ENCODE measurements at places on chromosomes 16 and 17. TPM values are rescaled to one million over a fixed set of nuclear protein-coding genes. Genes with fewer than 3 reads are reported as not detected.

The GPR139 gene
- total RNA-seq, result not detected

The AOC3 gene
- 154 TPM for total RNA-seq

GRCh38 chr16:2964475-2965336, 631 bp downstream of the KREMEN2 start:
- no peak for DNase-seq
- no peaks in the 10 kb centered on the region for H3K36me3 ChIP-seq
- peaks cover 31% of the 10 kb centered on the region for H3K27me3 ChIP-seq
- H3K4me3 ChIP-seq, result no peak overlapping the region
- no peak overlapping the region for H3K27ac ChIP-seq

GRCh38 chr17:36461330-36462110, 25.0 kb upstream of the ZNHIT3 start:
- DNase-seq, result no peak
- H3K27me3 ChIP-seq, result peaks cover 17% of the 10 kb centered on the region
- H3K4me3 ChIP-seq, result no peak overlapping the region
- H3K36me3 ChIP-seq, result no peaks in the 10 kb centered on the region
- no peak overlapping the region for H3K27ac ChIP-seq

The ARHGAP44 gene
- total RNA-seq, result 37.5 TPM

The SPATA20 gene
- total RNA-seq, result 32.3 TPM

- H3K4me1 ChIP-seq, result peaks cover 17% of the 10 kb centered on the region
- H3K36me3 ChIP-seq, result peaks cover 35% of the 10 kb centered on the region
- DNase-seq, result no peak
- H3K4me3 ChIP-seq, result peak overlapping the region; percentile 61
- H3K27me3 ChIP-seq, result no peaks in the 10 kb centered on the region
Observed at GRCh38 chr17:4940555-4941318, 669 bp downstream of the RNF167 start.

DNA sequence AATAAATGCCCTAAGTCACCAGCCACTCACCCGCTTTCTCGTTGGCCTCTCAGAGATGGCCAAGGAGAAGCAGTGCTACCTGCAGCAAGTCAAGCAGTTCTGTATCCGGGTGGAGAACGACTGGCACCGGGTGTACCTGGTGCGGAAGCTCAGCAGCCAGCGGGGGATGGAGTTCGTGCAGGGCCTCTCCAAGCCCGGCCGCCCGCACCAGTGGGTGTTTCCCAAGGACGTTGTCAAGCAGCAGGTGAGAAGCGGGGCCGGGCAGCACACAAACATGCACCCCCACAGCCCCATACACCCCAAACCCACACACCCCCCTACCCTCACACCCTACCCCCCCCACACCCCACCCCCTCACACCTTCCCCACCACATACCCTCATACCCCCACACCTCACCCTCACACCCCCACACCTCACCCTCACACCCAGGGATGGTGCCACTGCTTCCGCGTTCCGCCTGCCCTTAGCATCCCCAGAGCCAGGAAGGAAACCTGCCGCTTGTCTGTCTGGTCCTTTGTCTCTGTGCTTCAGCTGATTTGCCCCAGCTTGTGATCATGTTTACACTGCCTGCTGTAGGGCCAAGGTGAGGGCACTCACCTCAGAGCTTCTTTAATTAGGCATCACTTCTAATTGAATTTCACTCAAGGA, 41.9 kb upstream of the ENDOV start:
- no peak for DNase-seq
- no peak overlapping the region for H3K4me3 ChIP-seq
- H3K27me3 ChIP-seq, result no peaks in the 10 kb centered on the region

DNA sequence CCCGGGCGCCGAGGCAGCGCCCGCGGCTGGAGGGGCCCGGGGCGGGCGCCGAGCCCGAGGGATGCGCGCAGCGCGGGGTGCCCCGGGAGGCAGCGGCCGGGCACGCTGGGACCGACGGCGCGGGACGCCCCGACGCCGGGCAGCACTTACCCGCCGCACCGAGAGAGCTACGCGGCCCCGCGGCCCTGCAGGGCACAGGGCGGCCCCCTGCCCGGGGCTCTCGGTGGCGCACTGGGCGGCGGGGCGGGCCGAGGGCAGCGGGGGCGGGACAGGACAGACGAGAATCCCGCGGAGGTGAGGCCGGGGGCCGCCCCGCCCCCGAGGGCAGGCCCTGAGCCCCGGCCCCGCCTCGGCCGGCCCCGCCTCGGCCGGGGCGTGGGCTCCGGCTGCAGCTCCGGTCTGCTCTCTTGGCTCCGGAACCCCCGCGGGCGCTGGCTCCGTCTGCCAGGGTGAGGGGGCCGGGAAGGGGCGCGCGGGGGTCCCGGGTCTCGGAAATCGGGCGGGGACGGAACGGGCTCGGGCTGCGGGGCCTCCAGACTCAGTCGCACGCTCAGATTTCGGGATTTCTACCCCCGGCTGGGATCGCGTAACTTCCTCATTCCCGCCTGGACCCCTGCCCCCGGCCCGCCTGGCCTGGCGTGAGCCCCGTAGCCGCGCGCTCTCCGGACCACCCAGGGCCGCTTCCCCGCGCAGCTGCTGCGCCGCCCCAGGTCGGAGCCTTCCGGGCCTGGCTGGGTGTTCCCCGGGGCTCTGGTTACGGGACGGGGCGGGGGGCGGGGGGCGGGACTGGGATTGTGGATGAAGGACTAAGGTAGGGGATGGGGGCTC, at the start of gene PLD2:
PLD2 (plus strand) TSS at position 376 of the 828 bp plus-strand sequence. CDS start 621 bp downstream, outside the sequence.
- peaks cover 2% of the 10 kb centered on the region for H3K36me3 ChIP-seq
- DNase-seq, result peak; percentile 92
- H3K4me3 ChIP-seq, result peak within 1 kb of the TSS; percentile 75
- no peaks in the 10 kb centered on the region for H3K27me3 ChIP-seq

DNA sequence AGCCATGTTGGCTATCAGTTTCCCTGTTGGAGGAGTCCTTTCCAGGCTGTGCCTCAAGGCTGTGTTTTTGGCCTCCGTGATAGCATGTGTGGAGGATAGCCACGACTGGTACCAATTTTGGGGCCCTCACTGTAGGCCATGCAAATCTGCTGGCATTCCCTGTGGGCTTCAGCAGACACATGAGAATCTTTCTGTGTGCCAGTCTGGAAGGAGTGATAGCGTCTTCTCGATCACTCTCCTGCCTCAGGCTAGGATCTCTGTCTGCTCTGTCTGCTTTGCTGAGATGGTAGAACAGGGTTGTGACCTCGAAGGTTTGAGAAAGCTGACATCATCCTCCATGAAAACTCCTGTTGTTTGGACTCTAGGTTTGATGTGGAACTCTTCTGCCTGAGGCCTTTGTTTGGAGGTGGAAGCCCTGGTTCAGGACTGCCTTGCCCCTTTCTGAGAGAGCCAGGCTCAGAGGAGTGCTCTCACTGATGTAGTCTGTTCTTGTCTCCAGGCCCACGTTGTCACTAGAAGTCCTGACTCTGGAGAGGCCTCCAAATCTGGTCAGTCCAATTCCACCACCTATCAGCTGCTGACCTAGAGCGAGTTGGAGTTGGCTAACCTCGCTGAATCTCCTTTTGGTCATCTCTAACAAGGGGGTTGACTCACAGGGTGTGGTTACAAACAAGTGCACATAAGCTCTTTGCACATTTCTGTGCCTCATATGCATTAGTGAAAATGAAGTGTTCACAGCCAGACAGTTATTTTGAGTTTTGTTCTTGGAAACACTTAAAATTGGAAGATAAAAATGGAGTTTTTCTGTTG, 12.1 kb upstream of the EDC4 start:
- no peaks in the 10 kb centered on the region for H3K27me3 ChIP-seq
- H3K4me1 ChIP-seq, result peaks cover 45% of the 10 kb centered on the region
- DNase-seq, result no peak
- H3K36me3 ChIP-seq, result peaks cover 5% of the 10 kb centered on the region

DNA sequence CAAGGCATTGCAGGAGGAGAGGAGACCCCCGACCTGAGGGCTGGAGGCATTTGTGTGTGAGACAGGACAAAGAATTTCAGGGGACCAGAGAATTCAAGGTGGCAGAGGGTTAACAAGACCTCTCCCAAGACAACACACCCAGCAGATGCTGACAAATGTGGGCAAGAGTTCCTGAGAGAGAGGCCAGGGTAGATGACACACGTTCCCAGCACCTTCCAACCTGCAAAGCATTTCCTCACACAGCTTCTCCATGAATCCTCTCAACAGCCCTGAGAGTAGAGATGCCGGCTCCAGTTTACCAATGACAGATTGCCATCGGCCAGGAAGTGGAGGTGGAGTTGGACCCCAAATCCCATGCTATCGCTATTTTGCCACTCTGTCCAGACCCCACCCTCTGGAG, 25.0 kb downstream of the WNT3 start:
- no peaks in the 10 kb centered on the region for H3K4me1 ChIP-seq
- no peaks in the 10 kb centered on the region for H3K36me3 ChIP-seq
- DNase-seq, result no peak

DNA sequence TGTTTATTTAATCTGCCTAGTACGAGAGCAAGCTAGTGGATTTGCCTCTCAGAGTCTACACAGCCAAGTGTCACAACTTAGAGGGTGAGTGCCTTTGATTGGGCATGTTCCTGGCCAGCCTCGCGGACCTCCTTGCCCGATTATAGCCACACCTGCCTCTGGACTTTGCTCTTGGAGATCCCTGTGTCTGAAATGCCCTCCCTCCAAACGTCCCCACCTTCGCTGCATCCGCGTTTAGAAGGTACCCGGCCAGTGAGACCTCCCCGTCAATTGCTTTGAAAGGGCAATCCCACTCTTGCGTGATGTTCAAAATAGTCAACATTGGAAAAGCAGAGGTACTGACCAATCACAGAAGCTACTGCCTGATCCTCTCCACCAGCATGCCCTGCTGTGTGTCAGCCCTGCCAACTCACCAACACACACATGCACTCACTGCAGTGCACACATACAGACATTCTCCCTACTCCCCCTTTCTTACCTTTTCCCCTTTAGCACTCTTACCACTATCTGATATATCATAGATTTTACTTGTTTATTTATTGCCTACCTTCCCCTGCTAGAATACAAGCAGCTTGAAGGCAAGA, 6.5 kb upstream of the SDK2 start:
- H3K36me3 ChIP-seq, result no peaks in the 10 kb centered on the region
- peaks cover 14% of the 10 kb centered on the region for H3K27me3 ChIP-seq
- H3K4me1 ChIP-seq, result peaks cover 8% of the 10 kb centered on the region
- no peak for DNase-seq

DNA sequence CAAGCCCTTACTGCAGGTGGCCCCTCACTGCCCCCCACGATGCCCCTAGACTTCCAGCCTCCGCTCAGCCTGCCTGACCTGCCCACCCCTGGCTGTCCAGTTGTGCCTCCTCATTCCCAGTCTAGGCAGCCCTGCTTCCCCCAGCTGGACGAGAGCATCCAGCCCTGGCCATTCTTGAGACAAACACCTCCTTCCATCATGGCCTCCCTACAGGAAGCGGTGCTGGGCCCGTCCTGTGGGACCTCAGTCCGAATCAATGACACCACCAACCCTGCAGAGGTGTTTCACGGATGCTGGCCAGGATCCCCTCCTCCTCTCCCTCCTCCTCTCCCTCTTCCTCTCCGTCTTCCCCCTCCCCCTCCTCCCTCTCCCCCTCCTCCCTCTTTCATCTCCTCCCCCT, 28.3 kb downstream of the CCDC40 start:
- H3K4me3 ChIP-seq, result no peak overlapping the region
- no peaks in the 10 kb centered on the region for H3K27me3 ChIP-seq
- DNase-seq, result no peak
- peaks cover 9% of the 10 kb centered on the region for H3K4me1 ChIP-seq

DNA sequence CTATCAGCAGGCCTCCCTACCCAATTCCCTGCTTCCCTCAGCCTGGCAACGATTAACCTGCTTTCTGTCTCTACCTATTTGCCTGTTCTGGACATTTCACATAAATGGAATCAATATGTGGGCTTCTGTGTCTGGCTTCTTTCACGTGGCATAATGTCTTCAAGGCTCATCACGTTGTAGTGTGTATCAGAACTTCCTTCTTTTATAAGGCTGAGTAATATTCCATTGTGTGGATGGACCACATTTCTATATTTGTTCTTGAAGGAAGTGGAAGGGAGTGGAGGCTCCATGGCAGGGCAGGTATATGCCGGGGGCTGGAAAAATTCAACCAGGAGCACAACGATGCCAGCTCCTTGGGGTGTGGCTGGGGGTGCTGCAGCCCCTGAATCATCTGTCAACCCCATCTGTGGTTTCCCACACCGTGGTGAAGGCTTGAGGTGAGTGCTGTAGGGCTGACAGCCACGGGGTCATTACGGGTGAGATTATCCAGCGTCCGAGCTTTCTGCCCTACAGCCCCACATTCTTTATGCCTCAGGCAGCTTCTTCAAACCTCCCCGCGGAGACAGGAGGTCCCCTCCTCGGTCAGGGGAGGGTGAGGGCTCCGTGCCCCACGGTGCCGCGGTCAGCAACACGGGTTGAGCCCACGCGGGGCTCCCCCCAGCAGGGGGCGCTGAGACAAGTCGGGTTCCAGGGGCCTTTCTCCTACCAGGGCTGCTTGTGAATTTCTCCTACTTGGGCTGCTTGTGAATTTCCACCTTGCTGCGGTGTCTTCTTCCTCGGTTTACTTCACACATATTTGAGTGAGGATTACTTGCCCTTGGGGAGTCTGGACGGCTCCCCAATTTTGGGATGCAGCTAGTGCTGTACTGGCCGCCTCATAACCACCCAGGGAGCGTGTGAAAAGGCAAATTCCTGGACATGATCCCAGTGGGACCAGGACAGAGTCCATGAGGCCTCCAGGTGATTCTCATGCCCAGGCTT, 18.3 kb upstream of the WFIKKN2 start:
- no peaks in the 10 kb centered on the region for H3K4me1 ChIP-seq
- H3K4me3 ChIP-seq, result no peak overlapping the region
- no peaks in the 10 kb centered on the region for H3K36me3 ChIP-seq

The AHSP gene
- not detected for total RNA-seq

GRCh38 chr16:14569213-14569612, 60.8 kb downstream of the PARN start:
- no peak for DNase-seq
- no peaks in the 10 kb centered on the region for H3K4me1 ChIP-seq
- H3K36me3 ChIP-seq, result peaks cover 4% of the 10 kb centered on the region
- H3K27me3 ChIP-seq, result no peaks in the 10 kb centered on the region
- H3K27ac ChIP-seq, result no peak overlapping the region

The PRR35 gene
- not detected for total RNA-seq

- peaks cover 18% of the 10 kb centered on the region for H3K4me1 ChIP-seq
- no peak for DNase-seq
- no peaks in the 10 kb centered on the region for H3K27me3 ChIP-seq
- H3K27ac ChIP-seq, result peak overlapping the region; percentile 14
- no peak overlapping the region for H3K4me3 ChIP-seq
Observed at GRCh38 chr16:53094013-53094630, 39.3 kb downstream of the CHD9 start.

DNA sequence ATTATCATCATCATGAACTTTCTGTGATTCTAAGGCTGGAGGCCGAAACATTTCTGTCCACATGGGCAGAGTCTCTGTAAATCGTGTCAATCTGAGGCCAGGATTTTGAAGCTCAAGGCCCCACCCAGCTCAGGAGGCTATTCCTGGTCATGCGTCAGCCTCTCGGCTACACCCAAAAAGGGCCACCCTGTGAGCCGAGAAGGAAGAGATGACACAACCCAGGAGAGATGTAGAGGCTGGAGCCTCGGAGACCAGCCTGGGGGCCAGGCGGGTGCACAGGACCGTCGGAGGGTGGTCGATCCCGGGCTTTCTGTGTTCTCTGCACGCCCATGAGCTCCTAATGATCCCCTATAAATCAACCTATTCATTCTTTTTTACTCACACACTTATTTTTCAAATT, 1.1 kb upstream of the CACNG1 start:
- H3K4me1 ChIP-seq, result no peaks in the 10 kb centered on the region
- DNase-seq, result no peak
- no peak overlapping the region for H3K27ac ChIP-seq
- H3K27me3 ChIP-seq, result no peaks in the 10 kb centered on the region
- H3K36me3 ChIP-seq, result no peaks in the 10 kb centered on the region
- H3K4me3 ChIP-seq, result no peak overlapping the region

The KRTAP4-5 gene
- not detected for total RNA-seq

- no peaks in the 10 kb centered on the region for H3K4me1 ChIP-seq
- no peak overlapping the region for H3K4me3 ChIP-seq
Observed at GRCh38 chr16:86281421-86281820, 228.9 kb upstream of the FOXF1 start.

Measured in lung (tissue), 17 donors.